ENCODE measurements at places on chromosomes 2 and 18. TPM values are rescaled to one million over a fixed set of nuclear protein-coding genes. Genes with fewer than 3 reads are reported as not detected.

- H3K27me3 ChIP-seq: no peaks in the 10 kb centered on the region
- peaks cover 11% of the 10 kb centered on the region for H3K4me1 ChIP-seq
- no peaks in the 10 kb centered on the region for H3K36me3 ChIP-seq
- H3K4me3 ChIP-seq: no peak overlapping the region
- no peak overlapping the region for H3K27ac ChIP-seq
These were observed 234.4 kb downstream of the LOXHD1 start for GRCh38 chr18:46422552-46423055.

Gene AQP4
- polyA plus RNA-seq: not detected

DNA sequence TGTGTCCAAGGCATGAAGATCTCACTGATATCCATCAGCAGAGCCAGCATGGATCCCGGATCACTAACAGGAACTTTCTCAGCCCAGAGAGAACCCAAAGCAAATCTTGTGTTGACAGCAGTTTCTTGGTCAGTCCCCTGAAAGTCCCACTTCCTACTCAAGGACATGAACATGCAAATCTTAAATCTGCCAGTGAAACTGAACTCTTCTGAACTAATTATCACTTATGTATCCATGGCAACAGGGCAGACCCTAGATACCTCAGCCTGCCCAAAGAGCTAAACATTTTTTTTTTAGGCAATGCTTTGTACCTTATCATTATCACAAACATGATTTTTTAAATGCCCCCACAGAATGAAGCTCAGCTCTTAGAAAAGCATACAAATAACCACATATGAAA lies 127.8 kb upstream of the DDX18 start:
- H3K27me3 ChIP-seq: no peaks in the 10 kb centered on the region
- no peak overlapping the region for H3K27ac ChIP-seq
- H3K4me3 ChIP-seq: no peak overlapping the region
- DNase-seq: no peak
- no peaks in the 10 kb centered on the region for H3K4me1 ChIP-seq
- no peaks in the 10 kb centered on the region for H3K36me3 ChIP-seq

DNA sequence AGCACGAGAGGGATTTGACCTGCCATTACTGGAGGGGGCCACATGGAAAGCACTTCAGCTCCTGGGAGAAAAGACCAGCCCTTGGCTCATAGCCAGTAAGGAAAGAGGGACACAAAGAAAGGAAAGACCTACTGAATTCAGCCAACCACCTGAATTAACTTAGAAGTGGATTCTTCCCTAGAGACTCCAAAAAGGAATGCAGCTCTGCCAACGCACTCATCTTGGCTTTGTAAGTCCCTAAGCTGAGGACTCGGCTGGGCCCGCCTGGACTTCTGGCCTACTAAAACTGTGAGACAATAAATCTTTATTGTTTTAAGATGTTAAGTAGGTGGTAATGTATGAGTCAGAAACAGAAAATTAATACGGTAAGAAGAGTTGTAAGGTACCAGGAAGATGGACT lies 11.5 kb downstream of the ATF2 start:
- no peak for DNase-seq
- H3K36me3 ChIP-seq: peaks cover 2% of the 10 kb centered on the region
- H3K4me3 ChIP-seq: no peak overlapping the region
- H3K27me3 ChIP-seq: no peaks in the 10 kb centered on the region

GRCh38 chr18:34342960-34343359 lies 118.2 kb upstream of the NOL4 start:
- no peaks in the 10 kb centered on the region for H3K27me3 ChIP-seq
- H3K4me1 ChIP-seq: peaks cover 5% of the 10 kb centered on the region
- no peak overlapping the region for H3K27ac ChIP-seq
- H3K36me3 ChIP-seq: no peaks in the 10 kb centered on the region
- no peak for DNase-seq

DNA sequence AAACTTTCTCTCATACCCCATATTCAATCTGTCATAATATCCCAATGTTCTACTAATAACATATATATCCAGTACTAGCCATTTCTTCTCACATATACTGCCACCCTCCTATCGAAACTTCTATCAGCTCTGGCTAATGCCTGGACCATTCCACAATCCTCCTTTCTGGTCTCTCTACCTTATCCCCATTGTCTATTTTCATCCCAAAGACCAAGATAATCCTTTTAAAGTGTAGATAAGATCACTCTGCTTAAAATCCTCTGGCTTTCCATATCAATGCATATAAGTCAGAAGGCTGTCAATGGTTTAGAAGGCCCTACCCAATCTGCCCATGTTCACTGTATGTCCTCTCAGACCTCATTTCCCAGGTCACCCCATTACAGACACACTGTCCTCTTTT lies 229.6 kb downstream of the ZEB2 start:
- no peak overlapping the region for H3K27ac ChIP-seq
- no peak overlapping the region for H3K4me3 ChIP-seq
- DNase-seq: no peak
- H3K36me3 ChIP-seq: no peaks in the 10 kb centered on the region

GRCh38 chr2:128644156-128644555 lies 325.5 kb upstream of the HS6ST1 start:
- H3K4me3 ChIP-seq: no peak overlapping the region
- H3K27me3 ChIP-seq: no peaks in the 10 kb centered on the region
- no peaks in the 10 kb centered on the region for H3K4me1 ChIP-seq
- no peak for DNase-seq

GRCh38 chr2:99876956-99877355 lies 265.4 kb downstream of the AFF3 start:
- H3K4me1 ChIP-seq: no peaks in the 10 kb centered on the region
- H3K36me3 ChIP-seq: no peaks in the 10 kb centered on the region
- DNase-seq: no peak

Gene KCNE4
- polyA plus RNA-seq: 0.01 TPM

Gene CREG2
- polyA plus RNA-seq: 1.7 TPM

DNA sequence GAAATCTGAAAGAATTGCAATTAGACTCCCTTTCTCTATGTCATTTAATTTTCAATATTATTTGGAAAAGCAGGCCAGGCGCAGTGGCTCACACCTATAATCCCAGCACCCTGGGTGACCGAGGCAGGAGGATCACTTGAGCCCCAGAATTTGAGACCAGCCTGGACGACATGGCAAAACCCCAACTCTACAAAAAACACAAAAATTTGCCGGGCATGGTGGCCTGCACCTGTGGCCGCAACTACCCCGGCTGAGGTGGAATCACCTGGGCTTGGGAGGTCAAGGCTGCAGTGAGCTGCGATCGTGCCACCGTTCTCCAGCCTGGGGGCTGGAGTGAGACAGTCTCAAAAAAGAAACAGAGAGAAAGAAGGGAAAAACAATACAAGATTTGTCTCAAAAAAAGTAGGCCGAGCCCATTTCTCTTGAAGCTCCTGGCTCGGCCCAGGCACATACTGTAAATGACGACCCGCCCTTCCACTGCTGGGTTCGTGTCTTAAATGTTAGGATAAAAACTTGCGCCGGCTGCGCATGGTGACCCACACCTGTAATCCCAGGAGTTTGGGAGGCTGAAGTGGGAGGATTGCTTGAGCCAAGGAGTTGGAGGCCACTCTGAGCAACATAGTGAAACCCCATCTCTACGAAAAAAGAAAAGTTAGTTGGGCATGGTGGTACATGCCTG lies 31.1 kb upstream of the GPC1 start:
- no peaks in the 10 kb centered on the region for H3K36me3 ChIP-seq
- DNase-seq: no peak
- H3K27ac ChIP-seq: no peak overlapping the region
- peaks cover 27% of the 10 kb centered on the region for H3K27me3 ChIP-seq
- peaks cover 8% of the 10 kb centered on the region for H3K4me1 ChIP-seq
- H3K4me3 ChIP-seq: no peak overlapping the region

Gene NCKAP5
- polyA plus RNA-seq: 3.0 TPM

- no peak for DNase-seq
- no peak overlapping the region for H3K4me3 ChIP-seq
- no peaks in the 10 kb centered on the region for H3K36me3 ChIP-seq
- peaks cover 24% of the 10 kb centered on the region for H3K27me3 ChIP-seq
- peaks cover 12% of the 10 kb centered on the region for H3K4me1 ChIP-seq
These were observed 12.0 kb upstream of the BCL11A start for GRCh38 chr2:60565472-60565871.

Gene MAP3K19
- not detected for polyA plus RNA-seq

Gene ASPRV1
- 1.5 TPM for polyA plus RNA-seq

Gene LOXHD1
- polyA plus RNA-seq: not detected

DNA sequence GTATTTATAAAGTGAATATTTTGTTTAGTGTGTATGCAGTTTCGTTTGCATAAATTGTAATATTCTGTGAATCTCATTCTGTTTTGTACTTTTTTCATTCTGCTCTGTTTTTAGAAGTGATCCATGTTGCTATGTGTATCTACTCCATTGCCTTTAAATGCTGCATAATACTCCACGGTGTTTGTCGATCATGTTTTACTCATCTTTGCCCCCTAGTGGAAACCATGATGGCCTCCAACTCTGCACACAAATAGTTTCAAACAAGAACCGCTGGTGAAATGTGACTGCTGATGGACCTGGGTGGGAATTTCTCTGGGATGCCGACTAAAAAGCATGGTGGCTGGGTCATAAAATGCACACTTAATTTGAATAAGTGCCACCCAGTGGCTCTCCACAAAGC lies 32.0 kb upstream of the SKOR2 start:
- DNase-seq: no peak
- H3K4me3 ChIP-seq: no peak overlapping the region
- H3K4me1 ChIP-seq: no peaks in the 10 kb centered on the region
- no peaks in the 10 kb centered on the region for H3K27me3 ChIP-seq
- H3K27ac ChIP-seq: no peak overlapping the region

DNA sequence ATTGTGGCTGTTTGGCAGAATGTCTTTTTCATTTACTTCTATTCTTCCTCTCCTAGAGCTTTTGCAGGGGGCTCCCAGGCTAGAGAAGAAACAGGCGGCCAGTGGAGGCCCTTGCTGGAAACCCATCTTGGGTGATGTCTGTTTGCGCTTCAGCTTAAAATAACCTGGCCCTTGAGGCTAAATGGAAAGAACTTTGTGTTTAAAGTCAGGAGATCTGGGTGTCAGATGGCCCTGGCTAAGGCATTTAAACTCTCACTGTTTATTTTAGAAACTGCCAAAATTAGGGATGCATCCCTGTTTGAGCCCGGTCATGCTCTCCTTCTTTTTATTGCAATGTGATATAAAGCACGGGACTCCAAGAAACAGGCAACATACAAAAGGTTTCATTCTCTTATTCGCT lies 118.4 kb upstream of the RMP24 start:
- no peaks in the 10 kb centered on the region for H3K27me3 ChIP-seq
- no peaks in the 10 kb centered on the region for H3K4me1 ChIP-seq
- DNase-seq: no peak
- H3K36me3 ChIP-seq: no peaks in the 10 kb centered on the region
- H3K27ac ChIP-seq: no peak overlapping the region

GRCh38 chr18:34723143-34723542 lies 13.0 kb downstream of the DTNA start:
- no peaks in the 10 kb centered on the region for H3K27me3 ChIP-seq
- H3K4me3 ChIP-seq: no peak overlapping the region
- no peaks in the 10 kb centered on the region for H3K36me3 ChIP-seq
- H3K4me1 ChIP-seq: no peaks in the 10 kb centered on the region

DNA sequence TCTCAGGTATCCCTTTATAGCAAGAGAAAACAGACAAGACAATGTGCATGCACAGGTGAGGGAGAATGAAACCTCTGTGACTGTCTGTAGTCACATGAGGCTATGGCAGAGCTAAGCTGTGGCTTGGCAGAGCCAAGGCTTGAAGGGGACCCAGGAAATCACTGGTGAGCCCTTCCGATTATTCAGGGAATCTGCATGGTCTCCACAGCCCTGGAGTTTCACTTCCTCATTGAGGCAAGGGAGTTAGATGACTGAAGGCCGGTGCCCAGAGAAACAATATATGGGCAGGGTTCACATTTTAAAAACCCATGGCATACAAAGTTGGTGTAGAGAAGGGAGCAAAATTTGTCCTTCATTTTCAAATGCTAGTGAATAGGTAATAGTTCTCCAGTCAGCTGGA lies 144.4 kb upstream of the REV1 start:
- DNase-seq: no peak
- H3K27ac ChIP-seq: no peak overlapping the region
- no peaks in the 10 kb centered on the region for H3K4me1 ChIP-seq
- H3K4me3 ChIP-seq: no peak overlapping the region

DNA sequence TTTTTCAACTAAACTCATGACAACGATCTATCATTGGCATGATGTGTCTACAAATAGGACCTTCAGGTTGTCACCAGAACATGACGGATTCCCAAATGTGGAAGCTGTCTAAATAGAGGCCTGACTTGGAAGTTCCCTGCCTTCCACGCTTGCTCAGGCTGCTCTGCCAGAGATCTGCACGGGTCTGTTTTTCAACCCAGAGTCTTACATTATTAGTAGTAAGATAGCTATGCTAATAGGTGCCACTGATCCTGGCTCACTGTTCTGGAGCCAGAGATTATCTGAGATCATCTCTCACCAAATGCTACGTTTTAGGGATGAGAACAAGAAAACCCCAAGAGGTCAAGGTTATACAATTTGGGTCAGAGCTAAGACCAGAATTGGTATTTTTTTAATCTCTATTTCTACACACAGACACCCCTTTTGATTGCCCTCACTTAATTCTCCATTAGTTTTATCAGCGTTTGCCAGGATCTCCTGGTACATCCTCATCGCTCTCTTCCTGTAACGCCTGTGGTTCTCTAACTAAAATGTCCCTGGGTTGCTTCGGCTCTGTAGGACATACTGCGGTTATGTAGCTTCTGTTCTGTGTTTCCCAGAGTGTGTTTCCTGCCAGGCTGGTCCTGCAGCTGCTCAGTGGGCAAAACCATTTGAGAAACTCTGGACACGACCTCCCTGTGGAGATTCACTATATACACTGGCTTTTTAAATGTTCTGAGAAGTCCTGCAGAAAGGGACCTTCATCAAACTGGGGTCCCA lies 5.7 kb downstream of the CDC42EP3 start:
- no peak overlapping the region for H3K4me3 ChIP-seq
- H3K27me3 ChIP-seq: no peaks in the 10 kb centered on the region
- no peak overlapping the region for H3K27ac ChIP-seq

- H3K27ac ChIP-seq: no peak overlapping the region
- peaks cover 10% of the 10 kb centered on the region for H3K4me1 ChIP-seq
- no peak for DNase-seq
- no peak overlapping the region for H3K4me3 ChIP-seq
- H3K27me3 ChIP-seq: no peaks in the 10 kb centered on the region
These were observed 4.3 kb downstream of the CASP8 start for GRCh38 chr2:201264472-201265173.

DNA sequence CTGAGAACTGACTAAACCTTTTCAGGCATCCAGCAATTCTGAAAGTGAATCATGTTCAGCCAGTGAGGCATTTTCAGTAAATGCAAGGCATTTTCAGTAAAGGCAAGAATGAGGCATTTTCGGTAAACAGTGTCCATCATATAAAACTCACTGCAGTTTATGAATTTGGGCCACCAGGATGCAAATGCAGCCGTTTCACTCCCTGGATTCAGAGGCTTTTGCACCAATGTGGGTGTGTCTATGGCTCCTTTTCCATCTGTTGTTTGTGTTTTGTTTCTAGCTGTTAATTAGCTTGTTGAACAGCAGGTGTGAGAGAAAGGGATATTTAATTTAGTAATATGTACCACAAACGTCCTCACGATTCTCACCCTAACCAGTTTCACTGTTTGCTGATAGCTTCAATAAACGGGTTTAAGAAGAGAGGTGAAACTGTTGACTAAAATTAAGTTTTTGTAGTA lies 116.3 kb upstream of the PGAP1 start:
- no peak overlapping the region for H3K4me3 ChIP-seq
- H3K27ac ChIP-seq: no peak overlapping the region
- no peaks in the 10 kb centered on the region for H3K36me3 ChIP-seq
- H3K27me3 ChIP-seq: no peaks in the 10 kb centered on the region
- no peak for DNase-seq

Gene ZBTB14
- 5.4 TPM for polyA plus RNA-seq
